MV-4-11 (cell line): ENCODE measurements at places on chromosomes 6 and 20.
A peak's percentile ranks its signal among the peaks of the same experiment; 100 is the strongest.

GRCh38 chr6:166541366-166541765, 45.1 kb downstream of the RAMACL start:
- no peak for DNase-seq

- DNase-seq, result peak; percentile 35
Measured at GRCh38 chr6:31497531-31498476, at the start of gene MICB. Gene MICB (plus strand): TSS chr6:31498145. CDS start chr6:31498194, 49 bp downstream.

DNA sequence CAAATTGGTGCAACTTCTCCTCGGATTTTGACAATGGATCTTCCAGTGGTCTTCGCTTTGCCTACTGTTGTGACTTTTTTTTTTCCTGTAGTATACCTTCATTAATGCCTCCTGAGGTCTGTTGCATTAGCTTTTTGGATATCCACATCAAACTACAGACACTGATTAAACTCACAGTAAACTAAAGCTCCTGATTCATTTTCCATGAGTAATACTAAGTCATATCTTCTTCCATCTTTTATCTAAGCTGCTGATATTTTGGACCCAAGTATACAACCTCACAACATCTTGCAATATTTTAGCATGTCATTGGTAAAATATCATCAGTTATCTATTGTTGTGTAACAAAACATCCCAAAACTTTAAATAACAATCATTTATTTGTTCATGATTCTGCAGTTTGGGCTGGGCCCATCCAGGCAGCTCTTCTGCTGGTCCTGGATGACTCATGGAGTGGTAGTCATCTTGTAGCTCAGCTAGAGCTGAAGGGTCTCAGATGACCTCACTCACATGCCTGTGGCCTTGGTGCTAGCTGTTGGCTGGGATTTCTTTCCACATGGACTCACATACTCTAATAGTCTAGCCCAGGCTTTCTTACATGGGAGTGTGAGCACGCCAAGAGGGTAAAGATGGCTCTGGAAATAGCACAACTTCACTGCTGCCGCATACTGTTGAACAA, 78.3 kb upstream of the SRSF6 start:
- DNase-seq, result no peak

- no peak for DNase-seq
Measured at GRCh38 chr20:47392721-47393073, 36.2 kb upstream of the ZMYND8 start.

DNA sequence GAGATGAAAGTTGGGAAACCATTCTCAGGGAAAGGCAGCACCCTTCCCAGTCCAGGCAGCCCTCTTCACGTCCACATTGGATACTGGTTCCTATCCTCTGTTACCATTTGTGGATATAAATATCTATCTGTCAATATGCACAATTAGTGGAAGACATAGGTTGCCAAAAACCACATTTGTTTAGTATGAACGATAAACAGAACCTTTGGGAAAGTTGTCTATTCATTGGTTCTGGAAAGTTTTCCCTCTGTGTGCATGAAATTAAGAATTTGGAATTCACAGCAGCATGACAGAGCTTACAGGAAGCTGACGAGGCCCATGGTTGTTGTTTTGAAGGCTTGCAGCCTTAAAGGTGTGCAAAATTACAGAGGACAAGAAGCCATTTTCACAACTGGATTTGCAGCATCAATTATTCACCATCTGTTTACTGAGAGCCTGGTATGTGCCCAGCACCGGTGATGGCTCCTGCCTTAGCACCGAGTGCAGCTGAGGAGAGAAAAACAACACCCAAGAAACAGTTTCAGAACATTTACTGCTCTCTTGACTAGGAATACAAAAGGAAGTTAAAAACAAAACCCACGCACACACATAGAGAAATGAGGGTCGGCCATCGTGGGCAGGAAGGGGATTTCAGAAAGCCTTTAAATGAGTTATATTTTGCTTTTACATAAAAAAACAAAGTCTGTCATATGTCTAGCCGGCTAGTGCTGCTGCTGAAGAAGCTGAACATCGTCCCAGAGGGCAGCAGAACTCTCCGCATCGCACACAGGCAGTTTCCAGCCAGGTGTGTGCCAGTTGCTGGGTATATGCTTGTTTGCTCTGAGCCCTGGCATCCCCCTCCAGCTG, 319.6 kb downstream of the FARS2 start:
- DNase-seq, result no peak

GRCh38 chr6:120938876-120939472, 395.3 kb downstream of the TBC1D32 start:
- DNase-seq, result peak; percentile 75

GRCh38 chr20:10713161-10713560, 39.4 kb upstream of the JAG1 start:
- DNase-seq, result no peak

DNA sequence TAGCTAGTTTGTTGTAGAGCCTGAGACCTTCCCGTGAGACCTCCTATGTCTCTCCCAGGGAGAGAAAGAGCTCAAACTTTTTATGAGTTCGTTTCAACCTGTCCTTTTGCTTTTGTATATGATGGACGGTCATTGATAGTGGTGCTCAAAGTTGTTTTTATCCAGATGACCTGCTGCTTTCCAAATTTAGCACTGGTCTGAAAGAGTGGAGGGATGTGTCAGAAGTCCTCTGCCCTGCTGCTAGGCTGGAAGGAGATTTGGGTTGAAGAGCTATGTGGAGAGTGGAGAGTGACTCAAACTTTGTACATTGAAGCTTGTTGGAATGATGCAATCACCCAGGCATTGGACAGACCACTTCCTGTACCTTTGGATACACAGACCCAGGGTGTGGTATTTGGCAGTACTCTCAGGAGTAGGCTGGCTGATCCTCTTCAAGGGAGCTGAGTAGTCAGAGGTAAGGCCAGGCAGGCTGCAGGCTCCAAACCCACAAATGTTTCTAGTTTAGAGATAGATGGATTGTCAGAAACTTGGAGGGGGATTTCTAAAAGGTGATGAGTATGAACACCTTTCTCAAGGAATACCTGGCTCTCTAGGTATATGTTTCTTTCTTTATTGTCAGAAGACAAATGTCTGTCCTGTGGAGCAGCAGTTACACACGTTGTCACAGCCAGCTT, 49.4 kb upstream of the RREB1 start:
- DNase-seq, result peak; percentile 95

DNA sequence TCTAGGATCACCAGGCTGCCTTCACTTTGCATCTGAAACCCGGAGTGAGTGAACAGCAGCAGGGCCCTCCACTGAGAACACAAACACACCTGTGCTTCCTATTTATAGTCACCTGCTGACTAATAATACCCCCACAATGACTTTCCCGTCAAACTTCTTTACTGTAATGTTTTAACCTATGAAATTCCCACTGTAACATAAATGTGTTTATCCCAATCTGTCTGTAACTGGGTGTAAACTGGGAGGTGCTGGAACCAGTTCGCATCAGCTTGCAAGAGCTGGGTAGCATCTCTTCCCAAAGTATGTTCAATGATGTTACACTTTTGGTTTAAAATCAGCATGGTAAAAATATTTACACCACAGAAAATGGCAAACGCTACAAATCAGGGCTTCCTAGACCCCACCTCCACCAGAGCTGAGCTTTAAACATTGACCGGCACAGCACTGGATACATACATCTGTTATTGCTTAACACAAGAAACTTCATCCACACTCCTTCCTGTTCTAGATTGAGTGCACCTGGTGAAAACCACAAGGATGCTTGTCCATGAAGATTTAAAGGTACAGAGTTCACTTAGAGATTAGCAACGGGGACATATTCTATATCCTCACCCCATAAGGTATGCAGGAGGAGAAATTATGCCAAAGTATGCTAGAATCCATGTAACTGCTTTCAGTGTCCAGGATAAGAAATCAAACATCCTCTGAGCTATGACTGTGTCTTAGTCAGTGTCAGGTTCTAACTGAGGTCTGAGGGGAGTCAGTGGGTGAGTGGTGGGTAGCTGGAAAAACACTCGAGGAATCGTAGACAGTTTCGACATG, 79.0 kb downstream of the ALDH8A1 start:
- no peak for DNase-seq
